Amniotic epithelial cell (primary cell): ENCODE measurements at places on chromosomes 7 and 10.

DNA sequence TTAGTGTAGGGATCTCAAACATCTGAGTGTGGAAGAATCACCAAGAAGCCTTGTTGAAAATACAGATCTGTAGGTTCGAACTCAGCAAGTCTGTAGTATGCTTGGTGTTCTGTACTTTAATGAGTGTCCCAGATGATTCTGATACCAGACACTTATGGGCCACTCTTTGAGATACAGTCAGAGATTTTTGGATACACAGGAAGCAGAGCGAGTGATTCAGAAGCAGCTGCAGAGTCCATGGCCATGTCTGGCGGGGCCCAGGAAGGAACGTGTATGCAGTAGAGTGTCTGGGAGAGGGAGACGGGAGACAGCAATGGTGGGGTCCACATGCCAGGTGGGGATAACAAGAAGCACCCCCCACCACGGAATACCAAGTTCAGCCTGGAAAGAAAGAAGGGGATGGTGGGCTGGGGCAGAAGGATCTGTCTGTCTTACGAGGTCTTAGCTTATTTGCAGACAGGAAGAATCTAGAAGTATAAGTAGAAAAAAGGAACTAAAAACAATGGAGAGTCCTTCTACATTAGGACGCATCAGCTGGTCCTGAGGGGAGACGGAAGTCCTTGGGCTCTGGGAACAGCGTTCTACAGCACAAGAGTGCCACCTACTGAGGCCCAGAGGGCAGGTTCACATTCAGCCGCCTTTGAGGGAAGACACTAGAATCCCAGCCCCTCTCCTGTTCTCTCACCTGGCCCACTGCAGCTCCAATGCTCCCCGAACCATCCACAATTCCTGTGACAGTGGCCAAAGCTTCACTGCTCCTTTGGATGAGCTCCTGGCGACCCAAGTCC is 55.4 kb downstream of the SLC37A3 start:
- DNase-seq, result peak; percentile 17

GRCh38 chr10:2851566-2851965 is 215.8 kb upstream of the PFKP start:
- no peak for DNase-seq

DNA sequence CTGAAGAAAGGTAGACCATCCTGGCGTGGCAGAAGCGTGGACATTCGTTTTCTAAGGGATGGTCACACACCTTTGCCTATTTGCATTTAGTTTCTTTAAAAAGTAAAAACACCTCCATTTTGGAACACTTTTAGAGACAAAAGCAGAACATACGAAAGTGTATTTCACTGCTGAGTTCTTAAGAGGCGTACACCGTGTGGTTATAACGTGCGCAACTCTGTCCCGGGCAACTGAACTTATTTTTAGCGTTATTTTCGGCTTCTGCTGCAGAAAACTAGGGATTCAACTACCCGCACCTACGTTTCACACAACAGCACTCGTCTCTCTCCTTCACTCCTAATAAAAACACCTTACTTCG is 557 bp upstream of the LSM8 start:
- no peak for DNase-seq

DNA sequence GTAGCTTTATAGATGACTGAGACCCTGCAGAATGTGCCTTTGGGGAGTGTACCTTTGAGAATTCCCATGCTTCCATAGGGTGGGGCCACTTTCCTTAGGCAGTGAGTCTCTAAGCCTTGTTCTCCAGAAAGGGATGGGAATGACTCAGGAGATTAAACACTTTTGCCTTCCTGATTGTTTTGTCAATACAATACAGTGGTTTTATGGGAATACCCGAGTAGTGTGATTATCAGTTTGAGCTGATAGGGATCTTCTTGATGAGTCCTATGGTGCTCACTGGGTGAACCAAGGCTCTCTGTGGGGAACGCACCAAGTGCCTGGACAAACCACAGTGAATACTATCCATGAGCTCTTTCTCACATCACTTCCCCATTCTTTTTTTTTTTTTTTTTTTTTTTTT is 6.3 kb downstream of the MYOF start:
- peak; percentile 29 for DNase-seq

DNA sequence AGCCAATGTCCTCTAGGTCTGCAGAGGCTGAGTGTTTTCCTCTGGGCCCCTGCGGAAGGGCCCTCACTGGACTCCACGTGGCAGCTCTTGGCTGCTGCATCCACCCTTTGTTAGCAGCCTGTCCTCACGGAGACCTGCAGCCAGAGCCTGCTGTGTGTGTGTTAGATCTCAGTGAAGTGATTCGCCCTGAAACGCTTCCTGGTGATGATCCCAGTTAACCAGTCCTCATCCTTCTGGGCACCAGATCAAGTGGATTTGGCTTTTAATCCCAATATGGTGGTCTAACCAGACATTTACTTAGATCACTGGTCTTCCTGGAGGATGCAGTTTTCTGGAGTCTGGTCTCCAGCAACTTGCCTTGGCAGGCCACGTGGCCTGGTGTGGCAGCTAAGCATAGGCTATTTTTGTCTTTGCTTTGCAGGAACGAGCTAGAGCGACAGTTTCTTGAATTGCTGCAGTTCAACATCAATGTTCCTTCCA is 39.5 kb upstream of the GJD4 start:
- peak; percentile 29 for DNase-seq

DNA sequence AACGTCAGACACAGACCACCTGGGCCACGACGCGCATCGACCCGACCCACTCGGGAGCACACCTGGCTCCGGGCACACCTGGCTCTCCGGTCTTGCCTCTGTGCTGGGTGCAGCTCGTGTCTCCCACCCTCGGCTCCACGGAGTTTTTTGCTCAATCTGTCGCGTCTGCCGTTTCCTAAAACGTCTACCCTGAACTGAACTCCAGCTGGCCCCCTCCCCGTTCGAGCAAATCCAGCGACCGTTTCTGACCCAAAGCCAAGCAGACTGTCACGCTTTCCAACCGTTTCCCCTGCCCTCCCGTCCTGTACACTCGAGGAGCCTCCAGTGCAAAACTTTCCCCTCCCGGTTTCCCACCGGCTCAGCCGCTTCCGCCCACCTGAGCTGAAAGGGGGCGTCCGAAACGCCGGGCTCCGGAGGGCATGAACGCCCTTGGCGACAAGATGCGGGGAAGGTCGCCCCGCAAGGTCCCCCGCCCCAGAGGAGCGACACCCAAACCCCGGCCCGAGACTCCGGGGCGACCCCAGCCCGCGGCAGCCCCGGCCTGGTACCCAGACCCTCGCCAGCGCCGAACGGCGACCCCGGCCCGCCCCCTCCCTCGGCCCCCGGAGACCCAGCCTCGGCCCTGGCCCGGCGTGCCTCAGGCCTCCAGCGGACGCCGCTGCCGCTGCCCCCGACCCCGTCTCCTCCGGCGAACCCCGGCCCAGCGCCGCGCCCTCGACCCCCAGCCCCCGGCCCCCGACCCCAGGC is 557 bp downstream of the CYTH3 start:
- no peak for DNase-seq

DNA sequence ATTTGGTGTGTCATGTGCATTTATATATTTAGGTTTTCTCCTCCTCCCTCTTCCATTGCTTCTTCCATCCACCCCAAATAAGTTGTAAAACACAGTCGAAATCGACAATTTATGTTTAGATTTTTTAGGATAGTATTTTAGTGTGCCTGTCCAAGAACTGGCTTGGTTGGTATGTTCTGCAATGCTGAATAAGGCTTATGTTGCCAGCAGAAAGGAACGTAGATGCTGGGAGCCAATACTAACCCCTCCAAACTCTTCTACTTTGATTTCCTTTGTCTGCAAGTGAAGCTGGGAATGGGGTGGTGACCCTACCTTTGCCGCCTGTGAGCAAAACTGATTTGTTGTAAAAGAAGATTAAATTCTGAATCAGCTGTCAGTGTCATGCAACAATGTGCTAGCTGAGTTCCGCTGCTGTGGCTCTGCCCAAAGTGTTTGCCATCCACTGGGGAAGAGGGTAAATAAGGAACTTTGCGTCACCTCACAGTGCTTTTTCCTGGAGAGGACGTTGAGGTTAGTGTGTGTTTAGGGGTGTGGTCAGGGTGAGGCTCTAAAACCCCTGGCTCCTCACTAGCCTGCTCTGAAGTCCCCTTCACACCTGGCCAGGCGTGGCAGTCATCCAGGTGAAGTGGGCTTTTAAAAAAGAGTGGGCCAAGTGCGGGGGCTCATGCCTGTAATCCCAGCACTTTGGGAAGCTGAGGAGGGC is 44.4 kb downstream of the TACC2 start:
- no peak for DNase-seq

GRCh38 chr7:33685981-33686683 is 219.2 kb upstream of the BMPER start:
- peak; percentile 55 for DNase-seq

DNA sequence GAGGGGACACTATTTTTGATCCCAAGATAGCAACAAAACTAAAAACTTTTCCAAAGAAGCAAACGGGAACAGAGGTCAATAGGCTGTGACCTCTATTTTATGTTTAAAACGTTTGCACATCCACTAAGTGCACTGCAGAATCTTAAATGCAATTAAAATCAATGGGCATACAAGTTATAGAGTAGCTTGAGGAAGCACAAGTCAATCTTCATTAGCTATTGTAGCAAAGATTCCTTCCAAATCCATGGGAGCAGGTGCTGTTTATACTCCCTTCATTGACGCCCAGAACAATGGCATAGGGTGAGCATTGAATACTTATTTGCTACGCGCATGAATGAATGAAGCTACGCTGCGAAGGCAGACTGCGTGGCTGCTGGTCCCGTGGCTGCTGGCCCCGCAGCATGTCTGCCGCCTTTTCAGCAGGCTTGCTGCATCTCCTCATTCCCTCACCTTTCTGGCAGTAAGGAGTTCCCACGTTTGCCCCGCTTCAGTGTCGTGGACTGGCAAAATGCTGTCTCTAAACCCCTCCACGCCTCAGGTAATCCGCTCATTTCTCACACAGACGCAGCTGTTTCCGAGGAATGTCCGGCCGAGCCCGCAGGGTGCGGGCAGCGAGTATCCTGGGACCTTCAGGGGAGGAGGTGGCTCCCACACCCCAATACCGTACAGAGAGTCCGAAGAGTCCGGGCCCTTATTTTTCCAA is 754 bp upstream of the PHYHIPL start:
- no peak for DNase-seq

- no peak for DNase-seq
Observed at GRCh38 chr10:924524-924859, 7.0 kb downstream of the LARP4B start.

DNA sequence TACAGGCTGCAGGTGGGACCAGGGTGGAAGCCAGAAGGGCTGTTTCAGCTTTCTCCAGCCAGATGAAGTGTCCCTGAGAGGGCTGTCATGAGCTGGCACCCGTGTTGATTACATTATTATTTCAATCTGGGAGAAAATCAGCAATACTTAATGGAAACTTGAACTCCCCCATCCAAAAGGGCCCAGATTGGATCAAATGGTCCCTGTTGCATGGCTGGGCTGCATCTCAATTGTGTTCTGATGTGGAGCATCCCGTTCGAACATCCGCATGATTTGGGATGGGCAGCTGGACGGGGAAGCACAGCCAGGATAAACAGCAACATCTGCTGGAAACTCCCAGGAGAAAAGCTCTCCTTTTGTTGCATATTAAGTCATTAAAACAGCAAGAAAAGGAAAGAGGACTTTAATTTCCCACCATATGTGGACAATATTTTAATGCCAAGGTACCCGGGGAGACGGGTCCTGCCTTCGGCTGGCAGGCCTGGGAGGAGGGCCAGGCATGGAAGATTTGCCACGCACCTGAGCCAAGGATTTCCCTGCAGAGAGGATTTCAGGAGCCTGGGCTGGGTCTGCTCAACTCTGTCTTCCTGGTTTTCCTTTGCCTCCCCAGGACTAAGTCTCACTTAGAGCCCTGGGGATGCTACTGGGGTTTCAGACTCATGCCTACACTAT is 52.4 kb downstream of the NPTX2 start:
- no peak for DNase-seq

DNA sequence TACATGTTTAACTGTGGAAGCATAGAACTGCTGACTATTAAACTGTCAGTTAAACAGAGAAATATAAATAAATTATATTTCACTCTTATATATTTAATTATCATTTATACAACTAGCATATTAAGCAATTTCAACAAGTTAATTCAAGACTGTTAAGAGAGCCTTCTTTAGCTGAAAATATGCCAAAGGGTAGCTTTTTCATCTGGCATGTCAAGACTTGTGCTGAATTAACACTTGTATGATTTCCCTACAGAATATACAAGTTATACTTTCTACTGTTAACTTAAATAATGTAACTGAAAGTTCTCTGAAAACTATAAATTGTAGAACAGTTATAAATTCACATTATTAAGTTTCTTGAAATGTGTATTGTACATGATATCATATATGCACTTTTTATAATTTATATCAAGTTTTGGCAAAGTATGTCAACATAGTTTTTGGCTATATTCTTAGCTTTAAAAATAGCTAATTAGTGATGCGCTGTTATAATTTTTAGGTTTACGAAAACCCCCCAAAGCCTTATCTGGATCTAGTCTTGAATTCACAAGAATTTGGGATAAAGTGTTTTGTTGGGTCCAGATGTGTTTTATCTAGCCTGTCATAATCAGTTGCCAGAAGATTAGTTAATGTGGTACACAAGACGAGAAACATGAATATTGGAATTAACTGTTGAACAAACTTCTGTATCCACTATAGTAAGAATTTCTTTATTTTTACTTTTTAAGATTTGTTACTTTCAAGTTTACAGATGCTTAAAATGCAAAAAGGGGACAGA is 231.1 kb upstream of the FOXP2 start:
- no peak for DNase-seq
